ENCODE measurements at places on chromosomes 5 and 9.

GRCh38 chr5:57725658-57726504 lies 243.3 kb upstream of the ACTBL2 start:
- no peak for DNase-seq

GRCh38 chr5:86974955-86975354 lies 292.7 kb upstream of the RASA1 start:
- no peak for DNase-seq

- DNase-seq = no peak
These were observed 767.9 kb upstream of the CTNND2 start for GRCh38 chr5:12672141-12672540.

- DNase-seq = no peak
These were observed 82.6 kb upstream of the FST start for GRCh38 chr5:53397845-53398244.

DNA sequence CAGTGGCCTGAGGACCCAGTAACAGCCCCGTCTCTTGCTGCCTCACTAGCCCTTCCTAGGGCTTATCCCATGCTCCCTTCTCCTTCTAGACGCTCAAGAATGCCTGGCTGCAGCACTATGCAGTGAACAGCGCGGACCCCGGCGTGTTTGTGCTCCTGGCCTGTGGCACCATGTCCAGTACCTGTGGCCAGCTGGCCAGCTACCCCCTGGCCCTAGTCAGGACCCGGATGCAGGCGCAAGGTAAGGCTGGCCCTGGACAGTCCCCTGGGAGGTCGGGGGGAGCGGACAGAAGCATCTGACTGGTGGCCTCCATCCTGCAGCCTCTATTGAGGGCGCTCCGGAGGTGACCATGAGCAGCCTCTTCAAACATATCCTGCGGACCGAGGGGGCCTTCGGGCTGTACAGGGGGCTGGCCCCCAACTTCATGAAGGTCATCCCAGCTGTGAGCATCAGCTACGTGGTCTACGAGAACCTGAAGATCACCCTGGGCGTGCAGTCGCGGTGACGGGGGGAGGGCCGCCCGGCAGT lies 20.5 kb downstream of the PTGES2 start:
- DNase-seq = no peak

DNA sequence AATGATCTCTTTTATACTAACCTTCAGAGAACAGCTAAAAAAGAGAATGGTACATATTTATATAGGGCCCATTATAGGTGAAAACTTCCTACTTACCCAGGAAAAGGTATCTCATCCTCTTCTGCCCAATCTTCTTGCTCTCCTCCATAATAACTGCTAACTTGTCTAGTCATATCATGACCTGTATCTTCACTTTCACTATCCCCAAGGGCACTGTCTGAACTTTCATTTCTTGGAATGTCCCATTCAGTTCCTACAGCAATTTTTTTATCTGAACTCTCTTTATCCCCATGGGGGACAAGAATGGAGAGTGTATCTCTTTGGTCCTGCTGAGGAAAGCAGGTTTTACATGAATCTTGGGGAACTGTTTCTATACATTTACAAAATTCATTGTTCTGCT lies 36.4 kb upstream of the RAPGEF6 start:
- DNase-seq = no peak

GRCh38 chr5:37319037-37319782 lies 51.7 kb downstream of the NUP155 start:
- DNase-seq = no peak

- DNase-seq = no peak
These were observed 1.5 kb downstream of the RORB start for GRCh38 chr9:74498621-74499095.

DNA sequence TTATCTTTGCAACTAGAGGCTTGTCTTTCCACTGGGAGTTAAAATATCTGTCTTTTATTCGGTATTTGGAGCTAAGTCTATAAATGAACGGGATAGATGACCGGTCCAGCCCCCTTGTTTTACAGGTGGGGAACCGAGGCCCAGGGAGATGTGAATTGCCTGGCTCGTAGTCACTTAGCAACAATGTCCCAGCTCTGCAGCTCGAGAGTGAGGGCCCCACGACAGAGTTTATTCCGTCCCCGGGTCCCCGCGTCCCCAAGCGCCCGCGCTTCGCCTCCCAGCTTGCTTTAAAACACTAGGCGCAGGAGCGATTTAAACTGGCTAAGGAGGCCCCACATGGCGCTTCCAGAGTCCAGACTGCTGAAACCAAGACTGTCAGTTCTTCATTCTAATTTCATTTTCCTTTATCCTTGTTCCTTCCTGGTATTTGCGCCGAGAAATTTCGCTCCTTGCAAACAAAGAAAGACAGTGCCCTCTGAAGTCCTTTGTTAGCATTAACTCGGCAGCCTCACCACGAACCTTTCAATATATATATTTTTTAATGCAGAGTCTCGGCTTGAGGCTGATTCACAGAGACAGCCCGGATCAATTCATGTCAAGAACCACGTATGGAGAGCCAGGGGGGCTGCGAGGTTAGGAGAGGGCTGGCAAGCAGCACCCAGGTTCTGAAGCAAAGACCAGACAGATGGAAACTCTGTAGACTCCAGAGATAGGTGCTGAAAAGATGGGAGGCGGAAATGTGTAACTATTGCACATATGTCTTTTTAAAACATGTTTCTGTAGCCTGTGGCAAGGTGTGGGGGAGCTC lies 1.4 kb upstream of the ENC1 start:
- peak; percentile 21 for DNase-seq

DNA sequence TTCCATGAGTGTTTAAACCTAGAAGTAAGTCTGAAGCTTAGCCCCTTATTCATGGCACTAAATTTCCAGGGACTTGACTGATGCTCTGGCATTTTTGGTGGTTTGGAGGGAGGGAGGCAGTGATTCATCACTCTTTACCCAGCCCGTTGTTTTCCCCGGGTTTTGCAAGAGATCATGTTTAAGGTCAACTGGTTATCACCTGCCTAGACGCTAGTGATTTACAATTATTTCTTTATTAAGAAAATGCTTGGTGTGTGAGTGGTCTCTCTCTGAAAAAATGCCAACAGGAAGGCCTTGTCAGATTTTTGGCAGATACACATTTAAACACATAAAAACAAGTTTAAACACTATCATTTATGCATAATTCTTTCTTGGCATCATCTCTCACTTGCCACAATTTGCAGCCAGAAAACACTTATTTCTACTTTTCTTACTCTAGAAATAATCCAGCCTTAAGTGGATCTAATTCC lies 737.9 kb upstream of the ZNF608 start:
- no peak for DNase-seq

DNA sequence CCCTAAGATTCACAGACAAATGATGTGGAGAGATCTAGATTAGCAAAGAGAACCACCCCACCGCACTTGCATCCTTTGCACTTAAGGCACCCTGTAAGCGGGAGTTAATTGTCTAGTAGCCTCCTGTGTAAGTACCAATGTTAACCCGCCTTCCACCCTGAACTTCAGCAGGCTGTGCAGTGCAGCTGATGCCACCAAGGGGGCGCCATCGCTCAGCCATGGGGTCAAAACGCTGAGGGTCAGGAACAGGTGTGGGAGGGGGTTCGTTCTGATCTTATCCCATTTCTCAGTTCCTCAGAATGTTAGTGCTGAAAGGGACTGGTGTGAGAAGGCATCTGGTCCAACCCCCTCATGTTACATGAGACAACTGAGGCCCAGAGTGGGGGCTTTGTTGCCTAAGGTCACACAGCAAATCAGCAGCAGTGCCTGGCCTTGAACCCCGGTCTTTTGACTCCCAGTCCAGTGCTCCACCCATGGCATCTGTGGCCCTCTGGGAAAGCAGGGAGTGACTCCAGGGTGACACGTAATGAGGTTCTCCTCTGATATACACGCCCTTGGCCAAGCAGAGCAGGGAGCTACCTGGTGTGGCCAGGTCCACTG lies 57.3 kb downstream of the CYFIP2 start:
- DNase-seq = no peak

GRCh38 chr5:92525131-92525530 lies 1055.9 kb downstream of the NR2F1-AS1 start:
- no peak for DNase-seq

DNA sequence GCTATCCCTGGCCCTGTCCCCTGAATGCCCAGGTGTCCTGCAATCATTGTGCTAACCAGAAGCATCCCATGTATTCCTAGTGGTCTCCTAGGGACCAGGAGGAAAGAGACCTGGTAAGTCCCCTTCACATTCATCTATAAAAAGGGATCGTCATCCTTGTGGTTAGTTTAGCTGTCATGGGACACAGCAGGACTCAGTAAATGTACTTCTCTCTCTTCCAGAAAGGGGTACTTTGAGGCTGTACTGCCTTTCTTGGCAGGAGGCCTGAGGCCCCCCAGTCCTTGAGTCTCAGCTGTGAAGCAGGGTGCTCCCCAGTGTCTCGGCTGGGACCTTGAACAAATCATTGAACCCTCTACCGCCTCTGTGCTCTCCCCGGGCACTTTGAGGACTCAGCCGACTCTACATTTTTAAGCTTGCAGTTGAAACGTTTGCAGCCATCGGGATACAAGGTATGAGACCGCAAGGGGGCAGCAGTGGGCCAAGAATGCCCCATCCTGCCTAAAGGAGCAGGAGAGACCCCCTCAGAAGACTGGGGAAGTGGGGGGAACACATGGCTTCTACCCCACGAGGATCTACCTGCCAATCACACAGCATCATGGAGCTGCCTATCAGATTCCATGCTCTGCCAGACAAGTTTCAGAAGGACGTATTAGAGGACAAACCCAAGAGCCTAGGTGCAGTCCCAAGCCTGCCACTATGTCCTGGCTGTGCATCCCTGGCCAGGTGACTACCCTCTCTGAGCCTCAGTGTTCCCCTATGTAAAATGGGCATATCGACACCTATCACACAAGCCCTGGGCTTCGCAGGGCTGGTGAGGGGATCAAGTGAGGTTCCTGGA lies 2.4 kb upstream of the PHYKPL start:
- peak; percentile 79 for DNase-seq

DNA sequence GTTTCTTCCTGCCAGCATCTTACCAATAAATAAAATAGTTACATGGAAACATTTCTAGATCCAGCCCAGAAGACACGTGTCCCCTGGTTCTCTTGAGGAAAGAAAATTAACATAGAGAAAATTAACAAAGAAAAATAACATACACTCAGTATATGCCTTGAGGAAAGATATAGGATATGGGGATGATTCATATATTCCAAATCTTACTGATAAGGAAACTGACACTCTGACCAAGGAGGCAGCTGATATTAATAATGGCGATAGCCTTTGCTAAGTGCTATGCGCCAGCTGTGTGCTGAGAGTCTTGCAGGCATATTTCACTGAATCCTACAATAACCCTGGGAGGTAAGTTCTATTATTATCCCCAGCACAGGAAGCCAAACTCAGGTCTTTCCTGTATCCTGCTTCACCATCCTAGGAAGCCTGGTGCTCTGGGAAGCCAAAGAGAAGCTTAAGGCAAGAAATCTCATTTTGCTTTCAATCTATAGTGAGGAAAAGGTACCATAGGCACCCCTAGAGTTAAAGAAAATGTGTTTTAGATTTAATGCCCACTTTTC lies 302.7 kb upstream of the NREP start:
- DNase-seq = no peak

Measured in stimulated activated naive CD8-positive, alpha-beta T cell treated with anti-CD3 and anti-CD28 coated beads, Interleukin-15, amount 100 ng/mL, for 72 hours (primary cell).